ENCODE measurements at places on chromosomes 3 and 15.
A peak's percentile ranks its signal among the peaks of the same experiment; 100 is the strongest.

- no peak for ATAC-seq
These were observed 996.4 kb upstream of the CFAP20DC start for GRCh38 chr3:60046210-60046609.

GRCh38 chr3:140019946-140020345, 85.0 kb downstream of the CLSTN2 start:
- peak; percentile 20 for ATAC-seq

- ATAC-seq: no peak
These were observed 193.1 kb downstream of the NR1D2 start for GRCh38 chr3:24137958-24138875.

- ATAC-seq: peak; percentile 95
These were observed 17.1 kb downstream of the TRAIP start for GRCh38 chr3:49839193-49839809.

- ATAC-seq: peak; percentile 25
These were observed 55.2 kb downstream of the TMOD3 start for GRCh38 chr15:51884517-51885236.

DNA sequence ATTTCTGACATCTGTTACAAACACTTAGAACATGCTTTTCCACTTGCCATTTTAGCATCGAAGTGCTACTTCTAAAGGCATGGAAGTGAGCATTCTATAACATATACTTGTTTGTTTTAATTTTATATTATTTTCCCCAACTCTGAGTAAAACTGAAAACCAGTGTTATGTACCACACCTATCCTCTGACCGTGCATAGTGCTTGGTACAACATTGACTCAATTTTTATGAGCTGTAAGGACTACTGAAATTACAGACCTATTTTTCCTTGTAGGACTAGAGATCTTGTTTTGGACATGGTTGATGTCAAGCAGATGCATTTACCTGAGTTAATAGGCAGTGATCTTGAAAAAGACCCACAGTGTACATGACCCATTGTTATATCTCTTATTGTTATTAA, 51.5 kb upstream of the CCNB2 start:
- ATAC-seq: no peak

- no peak for ATAC-seq
These were observed 26.7 kb upstream of the CCDC80 start for GRCh38 chr3:112667599-112667998.

- no peak for ATAC-seq
These were observed 45.2 kb downstream of the CDCP1 start for GRCh38 chr3:45100981-45101407.

GRCh38 chr3:195911946-195912270, 3.6 kb upstream of the TNK2 start:
- ATAC-seq: no peak

GRCh38 chr3:98954791-98955604, 53.5 kb upstream of the DCBLD2 start:
- no peak for ATAC-seq

- ATAC-seq: peak; percentile 55
These were observed 766 bp upstream of the EMC4 start for GRCh38 chr15:34223904-34224596.

GRCh38 chr15:65804252-65804931, 12.3 kb upstream of the DENND4A start:
- ATAC-seq: no peak

GRCh38 chr3:175956964-175957363, 1097.8 kb downstream of the NAALADL2 start:
- no peak for ATAC-seq

GRCh38 chr3:100057716-100058575, 56.4 kb downstream of the FILIP1L start:
- peak; percentile 71 for ATAC-seq

DNA sequence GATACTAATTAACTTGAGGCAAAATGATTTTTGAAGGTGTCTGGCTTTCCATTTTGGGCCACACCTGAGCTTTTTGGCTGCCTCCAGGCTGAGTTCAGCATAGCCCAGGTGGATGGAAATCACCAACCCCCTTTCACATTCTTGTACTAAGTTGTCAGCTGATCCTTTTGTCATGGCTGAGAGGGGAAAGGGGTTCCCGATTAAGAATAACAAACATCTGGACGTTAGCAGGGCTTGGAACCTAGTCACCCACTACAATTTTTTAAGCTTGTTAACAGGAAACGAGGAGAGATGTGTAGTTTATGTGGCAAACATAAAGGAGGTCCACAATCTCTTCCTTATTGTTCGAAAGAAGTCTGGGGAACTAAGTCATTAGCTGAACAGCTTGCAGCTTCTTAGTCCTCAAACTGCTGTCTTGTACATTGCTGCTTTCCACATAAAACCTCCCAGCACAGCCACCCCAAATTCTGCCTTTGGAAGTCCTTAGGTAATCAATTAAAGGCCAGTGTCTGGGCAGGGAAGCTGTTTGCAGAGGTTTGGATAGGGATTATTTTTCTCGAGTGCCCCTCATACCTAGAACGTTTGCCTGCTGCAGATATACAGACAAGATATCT, 5.0 kb downstream of the NR2F2 start:
- ATAC-seq: no peak

DNA sequence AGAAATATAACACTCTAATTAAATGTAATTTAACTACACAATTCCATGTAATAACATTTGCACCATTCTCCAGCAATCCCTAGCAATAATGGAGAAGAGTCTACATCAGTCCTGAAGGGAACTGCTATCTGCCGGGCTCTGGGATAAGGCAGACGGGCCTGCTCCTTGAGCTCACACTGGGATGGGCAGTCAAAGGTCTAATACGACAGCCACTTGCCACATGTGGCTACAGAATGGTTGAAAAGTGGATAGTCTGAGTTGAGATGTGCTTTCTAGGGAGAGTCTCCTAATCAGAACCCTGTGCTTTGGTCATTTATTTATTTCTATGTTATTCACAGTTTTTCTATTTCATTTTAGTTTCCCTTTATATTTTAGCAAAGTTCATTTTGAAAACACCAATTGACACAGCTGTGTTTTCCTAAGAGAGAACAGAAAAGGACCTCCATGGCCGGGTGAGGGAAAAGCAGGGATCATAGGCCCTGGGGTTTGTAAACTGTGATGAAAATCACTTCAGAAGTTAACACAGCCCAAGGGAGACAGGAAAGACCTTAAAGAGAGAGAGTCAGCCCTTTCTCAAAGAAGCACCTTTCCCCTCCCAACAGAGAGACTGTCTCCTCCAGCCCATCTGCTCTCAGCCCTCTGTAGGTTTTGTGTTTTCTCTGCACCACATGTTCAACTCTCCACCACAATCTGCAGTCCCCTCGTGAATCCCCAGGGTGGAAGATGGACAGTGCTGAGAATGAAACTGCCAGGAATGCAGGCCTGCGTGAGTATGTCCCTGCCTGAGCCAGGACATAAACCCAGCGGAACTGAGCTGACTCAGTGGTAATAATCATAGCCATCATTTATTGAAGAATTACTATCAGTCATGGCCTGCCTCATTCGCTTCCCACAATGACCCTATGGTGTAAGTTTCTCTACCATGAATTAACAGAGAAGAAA, 11.6 kb downstream of the FSIP1 start:
- peak; percentile 93 for ATAC-seq

DNA sequence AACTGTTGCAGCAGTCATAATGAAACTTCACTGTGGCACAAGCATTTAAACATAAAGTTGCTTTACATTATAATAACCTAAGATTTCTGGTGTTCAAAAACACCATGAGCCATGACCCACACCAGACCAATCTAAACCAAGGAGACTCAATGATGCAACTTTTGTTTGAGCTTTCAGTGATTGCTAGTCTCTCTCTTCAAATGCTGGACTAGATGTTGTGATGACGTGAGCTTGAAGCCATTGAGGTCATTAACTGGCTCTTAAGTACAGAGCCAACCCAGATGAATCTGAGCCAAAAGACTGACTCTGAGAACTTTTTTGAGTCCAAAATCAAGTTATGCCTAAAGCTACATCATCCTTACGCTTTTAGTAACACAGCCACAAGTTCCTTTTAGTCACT, 36.5 kb downstream of the ATR start:
- ATAC-seq: no peak

- ATAC-seq: peak; percentile 36
These were observed at the start of gene IGF1R for GRCh38 chr15:98647774-98648653. TSS of gene IGF1R (plus strand) at chr15:98648539. CDS start at chr15:98649582, 1,043 bp downstream.

- ATAC-seq: no peak
These were observed 31.7 kb downstream of the ATP2C1 start for GRCh38 chr3:130925628-130926027.

- no peak for ATAC-seq
These were observed 12.0 kb downstream of the SNRK start for GRCh38 chr3:43298292-43298691.

GRCh38 chr15:44554934-44555723, 18.2 kb downstream of the EIF3J start:
- peak; percentile 67 for ATAC-seq

DNA sequence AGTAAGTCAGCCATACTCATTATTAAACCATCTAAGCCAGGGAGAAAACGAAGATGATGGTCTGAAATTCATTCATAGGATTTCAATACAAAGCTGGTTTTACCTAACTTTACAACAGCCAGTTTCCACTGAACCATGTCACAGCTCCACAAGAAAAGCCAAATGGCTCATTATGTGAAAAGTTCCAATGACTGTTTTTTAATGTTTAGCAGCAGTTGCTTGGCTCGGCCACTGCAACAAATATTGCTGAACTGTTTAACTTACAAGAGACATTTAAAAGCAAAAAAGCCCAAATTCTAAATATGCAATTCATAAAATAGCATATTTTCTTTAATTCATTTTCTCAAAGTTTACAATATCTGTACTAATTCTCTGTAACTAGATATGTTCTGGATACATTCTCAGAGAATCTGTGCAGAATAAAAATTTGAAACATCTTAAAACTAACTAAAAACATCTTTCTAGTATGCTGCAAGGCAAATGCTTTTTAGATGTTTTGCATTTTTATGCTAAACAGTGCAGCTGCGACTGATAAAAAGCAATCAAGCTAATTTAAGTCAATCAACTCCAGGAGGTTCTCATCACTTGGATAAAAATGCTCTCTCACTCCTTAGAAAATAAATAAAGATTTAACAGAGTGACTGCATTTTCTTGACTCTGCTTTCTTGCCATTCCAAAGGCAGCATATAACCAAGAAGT, 356.5 kb downstream of the ERC2 start:
- ATAC-seq: peak; percentile 86

DNA sequence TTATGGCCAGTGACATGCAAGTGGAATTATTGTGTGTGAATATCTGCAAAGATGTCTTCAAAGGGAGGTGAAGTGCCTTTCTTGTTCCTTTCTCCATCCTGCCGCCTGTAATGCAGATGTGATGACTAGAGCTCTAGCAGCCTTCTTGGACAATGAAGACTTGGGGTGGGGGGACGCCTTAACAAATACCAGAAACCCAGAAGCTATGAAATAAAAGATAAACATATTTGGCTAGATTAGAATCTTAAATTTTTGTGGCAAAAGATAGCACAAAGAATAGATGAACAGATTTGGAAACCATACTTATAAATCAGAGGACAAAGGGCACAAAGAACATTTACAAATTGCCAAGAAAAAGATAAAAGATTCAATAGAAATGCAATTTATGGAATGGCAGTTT, 56.1 kb downstream of the AMOTL2 start:
- no peak for ATAC-seq

DNA sequence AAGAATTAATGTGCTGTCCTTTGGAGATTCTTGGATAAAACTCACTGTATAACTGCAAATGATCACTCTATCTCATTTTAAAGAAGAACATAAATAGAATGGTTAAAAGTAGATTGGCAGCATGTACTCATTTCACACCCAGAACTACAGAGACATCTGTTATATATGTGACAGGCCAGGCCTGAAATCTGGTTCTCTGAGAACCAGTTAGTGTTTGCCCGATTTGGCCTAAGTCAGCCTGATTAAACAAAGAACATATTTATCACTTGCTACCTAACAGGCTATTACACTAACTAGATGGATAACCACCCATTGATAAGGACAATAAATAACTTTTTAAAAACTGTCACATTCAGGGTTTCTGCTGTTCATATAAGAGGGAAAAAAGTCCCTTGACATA, 460.1 kb downstream of the CNTN4 start:
- no peak for ATAC-seq

GRCh38 chr15:40286061-40286532, 3.2 kb upstream of the ANKRD63 start:
- no peak for ATAC-seq

DNA sequence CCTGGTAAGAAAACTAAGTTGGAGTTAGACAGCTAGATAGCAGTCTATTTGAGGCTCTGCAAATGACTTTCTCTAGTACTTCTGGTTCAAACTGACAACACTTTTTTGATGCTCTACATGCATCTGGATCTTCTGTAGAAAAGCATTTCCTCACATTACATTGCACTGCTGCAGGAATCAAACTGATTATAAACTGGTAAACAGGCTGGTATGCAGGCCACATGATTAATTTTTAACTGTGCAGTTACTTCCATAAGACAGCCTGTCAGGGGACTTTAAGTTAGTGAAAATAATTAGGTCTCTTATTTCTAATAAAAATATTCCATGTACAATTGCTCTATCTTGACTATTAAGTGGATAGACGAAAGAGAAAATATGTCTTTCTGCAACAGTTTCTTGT, 550.0 kb upstream of the ALCAM start:
- no peak for ATAC-seq

- ATAC-seq: no peak
These were observed 26.1 kb downstream of the FBN1 start for GRCh38 chr15:48619446-48619845.

- ATAC-seq: no peak
These were observed 941 bp upstream of the SLC26A6 start for GRCh38 chr3:48636149-48636655.

DNA sequence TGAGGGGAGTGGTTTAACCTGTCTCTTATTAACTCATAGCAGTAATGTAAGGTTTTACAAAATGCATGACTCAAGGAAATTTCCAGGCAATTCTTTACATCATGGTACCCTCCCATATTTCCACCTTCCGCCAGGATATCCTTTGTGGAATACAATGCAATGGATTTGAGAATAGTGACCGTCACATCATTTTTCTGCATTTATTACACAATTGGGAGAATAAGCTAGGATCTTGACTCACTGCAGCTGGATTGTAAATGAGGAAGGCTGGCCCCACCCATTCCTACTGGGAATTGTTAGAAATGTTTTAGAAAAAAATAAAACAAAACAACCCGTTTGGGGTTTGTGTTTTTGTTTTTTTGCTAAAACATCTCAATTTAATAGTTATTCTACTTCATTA, 97.4 kb downstream of the IMPG2 start:
- ATAC-seq: no peak
